HT1080 (cell line): ENCODE measurements at places on chromosomes 3 and 15. TPM values are rescaled to one million over a fixed set of nuclear protein-coding genes. Genes with fewer than 3 reads are reported as not detected.
A peak's percentile ranks its signal among the peaks of the same experiment; 100 is the strongest.

SAMMSON gene
- total RNA-seq = 0.43 and 0.93 TPM in 2 replicates

CCNDBP1 gene
- 41.6 and 42.7 TPM in 2 replicates for total RNA-seq

ADAMTS17 gene
- total RNA-seq = 0.05 TPM in 1 of 2 replicates, not detected in the other

C2CD4A gene
- total RNA-seq = not detected in 2 replicates

GP9 gene
- not detected in 2 replicates for total RNA-seq

ZDHHC23 gene
- total RNA-seq = 3.0 and 3.9 TPM in 2 replicates

DNA sequence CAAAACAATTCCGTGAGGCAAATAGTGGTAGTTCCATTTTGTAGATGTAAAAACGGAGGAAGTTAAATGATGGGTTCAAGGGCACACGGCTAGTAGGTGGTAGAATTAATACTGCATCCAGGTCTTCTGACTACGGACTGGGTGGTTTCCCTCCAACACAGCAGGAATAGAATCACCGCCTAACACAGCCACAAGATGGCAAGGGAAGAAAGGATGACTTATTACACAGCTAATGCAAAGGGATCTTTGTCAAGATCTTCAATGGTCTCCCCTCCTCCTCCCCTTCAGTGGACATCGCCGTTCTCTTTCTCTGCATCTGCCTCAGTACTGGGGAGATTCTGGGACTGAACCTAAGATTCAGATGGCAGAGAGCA lies 524 bp upstream of the TOPBP1 start:
- DNase-seq = peak; percentile 60

B3GNT5 gene
- 21.6 and 22.5 TPM in 2 replicates for total RNA-seq

CCR1 gene
- total RNA-seq = 0.19 and 0.27 TPM in 2 replicates

- no peak for DNase-seq
Observed at GRCh38 chr15:78752492-78753358, 58.5 kb downstream of the ADAMTS7 start.

RHCG gene
- total RNA-seq = not detected in 2 replicates

DNA sequence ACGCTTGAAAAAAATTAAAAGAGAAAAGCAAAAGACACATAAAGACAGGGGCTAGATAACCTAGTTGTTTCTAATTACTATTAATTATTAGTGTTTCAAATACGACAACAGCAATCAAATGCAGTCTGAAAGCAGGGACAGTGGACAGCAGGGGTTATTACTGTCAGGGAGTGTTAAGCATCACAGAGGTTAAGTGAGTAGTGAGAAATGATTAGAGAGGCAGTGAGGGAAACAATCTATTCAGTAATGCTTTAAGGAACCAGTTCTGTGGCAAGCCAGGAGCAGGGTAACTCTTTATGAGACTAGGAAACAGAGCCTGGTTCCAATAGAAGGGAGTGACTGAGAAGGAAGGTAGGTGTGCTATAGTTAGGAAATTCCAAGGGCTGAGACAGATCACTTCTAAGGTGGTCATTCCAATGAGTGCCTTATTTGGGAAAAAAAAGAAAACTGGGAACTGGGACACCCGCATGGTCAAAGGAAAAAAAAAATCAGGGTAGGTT lies 15.0 kb downstream of the RYK start:
- no peak for DNase-seq

DNA sequence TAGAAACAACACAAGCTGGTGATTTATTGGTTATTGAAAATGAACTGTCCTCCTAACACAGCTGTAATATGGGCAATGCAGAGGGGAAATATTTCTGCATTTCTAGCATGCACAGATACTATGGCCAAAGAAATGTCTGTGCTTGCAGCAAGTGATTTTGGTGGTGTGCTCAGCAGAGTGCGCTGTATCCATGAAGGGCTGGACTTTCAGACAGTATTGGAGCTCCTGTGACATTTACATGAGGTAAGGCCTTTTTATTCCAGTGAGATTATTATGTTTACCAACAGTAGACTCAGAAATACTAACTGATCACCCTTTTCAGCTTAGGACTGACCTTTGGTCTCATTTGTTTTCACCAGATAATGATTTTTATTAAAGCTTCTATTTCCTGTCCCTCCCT lies 1302.6 kb upstream of the EPHA6 start:
- no peak for DNase-seq

CPNE9 gene
- not detected in 2 replicates for total RNA-seq

LYZL4 gene
- not detected in 2 replicates for total RNA-seq

CIB2 gene
- 0.08 TPM in 1 of 2 replicates, not detected in the other for total RNA-seq

GJD2 gene
- total RNA-seq = not detected in 2 replicates

DNA sequence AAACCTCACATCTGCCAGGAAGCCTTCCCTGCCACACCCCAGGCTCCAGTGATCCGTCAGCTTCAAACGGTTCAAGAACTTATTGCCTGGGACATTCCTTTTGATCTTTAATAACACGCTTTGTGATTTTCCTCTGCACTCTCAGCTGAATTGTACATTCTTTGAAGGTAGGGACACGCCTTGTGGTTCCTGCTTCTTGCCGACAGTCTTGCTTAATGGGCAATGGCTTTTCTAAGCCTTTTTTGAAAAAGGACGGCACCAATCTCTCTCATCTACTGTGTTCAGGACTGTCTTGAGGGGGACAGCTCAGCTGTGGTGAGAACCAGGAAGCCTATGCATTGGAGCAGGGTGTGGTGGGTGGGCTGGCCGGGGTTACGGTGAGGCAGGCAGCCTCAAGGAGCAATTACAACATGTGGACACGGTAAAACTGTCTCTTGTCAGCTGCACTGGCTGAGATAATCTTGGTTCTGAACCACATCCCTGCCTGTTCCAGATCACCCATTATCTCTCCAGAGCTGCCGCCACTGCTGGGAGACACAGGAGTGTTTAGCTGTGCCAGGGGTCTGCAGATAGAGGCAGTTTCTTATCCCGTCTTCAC lies 46.0 kb upstream of the GLCE start:
- no peak for DNase-seq

SLC28A2 gene
- 0.08 TPM in 1 of 2 replicates, not detected in the other for total RNA-seq

DNA sequence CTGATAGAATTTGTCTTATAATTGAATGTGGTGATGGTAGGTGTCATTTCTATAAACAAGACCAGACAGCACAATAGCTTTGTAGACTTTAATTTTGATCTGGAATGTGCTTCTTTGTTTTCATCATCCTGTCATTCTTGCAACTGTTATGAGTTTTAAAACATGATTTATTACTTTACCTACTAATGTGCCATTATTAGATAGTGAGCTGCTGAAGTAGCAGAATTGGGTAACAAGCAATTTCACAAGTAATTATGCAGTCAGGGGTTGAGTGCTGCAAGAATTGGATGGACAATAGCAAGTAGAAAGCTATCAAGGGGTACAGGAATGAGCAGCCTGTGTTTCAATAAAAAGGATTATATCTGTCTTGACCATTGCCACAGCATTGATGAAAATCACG lies 975.6 kb downstream of the ROBO1 start:
- DNase-seq = no peak

APOD gene
- total RNA-seq = not detected in 2 replicates

GRCh38 chr3:197298945-197299854 lies 788 bp upstream of the DLG1 start:
- DNase-seq = no peak

- DNase-seq = no peak
Observed at GRCh38 chr15:74453925-74454763, 6.8 kb downstream of the UBL7 start.

ATP8B4 gene
- total RNA-seq = 0.21 and 0.60 TPM in 2 replicates

ARGFX gene
- not detected in 2 replicates for total RNA-seq

DNA sequence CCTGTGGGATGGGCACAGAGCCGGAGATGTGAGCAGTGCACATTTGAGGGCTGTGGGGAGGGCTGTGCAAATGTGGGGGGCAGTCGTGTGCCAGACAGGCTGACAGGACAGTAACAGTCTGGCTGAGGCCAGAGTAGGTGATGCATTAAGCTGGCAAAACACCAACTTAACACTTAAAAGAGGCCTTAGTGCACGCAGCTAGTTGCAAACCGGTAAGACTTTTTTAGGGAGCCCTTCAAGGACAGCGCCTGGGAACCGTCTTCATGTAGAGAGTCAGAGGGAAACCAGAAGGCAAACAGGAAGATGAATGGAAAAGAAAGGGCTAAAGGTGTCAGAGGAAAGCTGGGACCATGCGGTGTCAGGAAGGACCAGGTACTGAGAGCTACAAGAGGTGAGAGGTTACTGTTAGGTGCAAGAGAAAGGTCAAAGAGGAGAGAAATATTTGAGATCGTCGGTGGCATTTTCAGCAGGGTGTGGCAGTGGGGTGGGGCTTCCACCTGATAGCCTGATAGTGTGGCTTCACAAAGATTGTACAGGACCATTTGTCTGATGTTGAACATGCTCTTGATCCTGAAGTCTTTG lies 30.0 kb upstream of the CHD2 start:
- DNase-seq = no peak

- peak; percentile 7 for DNase-seq
Observed at GRCh38 chr15:50183112-50183794, 1.3 kb downstream of the SLC27A2 start.

LSAMP gene
- total RNA-seq = 0.21 TPM in 1 of 2 replicates, not detected in the other

GRCh38 chr3:125644036-125645005 lies 49.0 kb upstream of the OSBPL11 start:
- DNase-seq = no peak

GRCh38 chr15:57376696-57377477 lies 582 bp downstream of the CGNL1 start:
- DNase-seq = no peak

GOLGA6L1 gene
- not detected in 2 replicates for total RNA-seq

DNA sequence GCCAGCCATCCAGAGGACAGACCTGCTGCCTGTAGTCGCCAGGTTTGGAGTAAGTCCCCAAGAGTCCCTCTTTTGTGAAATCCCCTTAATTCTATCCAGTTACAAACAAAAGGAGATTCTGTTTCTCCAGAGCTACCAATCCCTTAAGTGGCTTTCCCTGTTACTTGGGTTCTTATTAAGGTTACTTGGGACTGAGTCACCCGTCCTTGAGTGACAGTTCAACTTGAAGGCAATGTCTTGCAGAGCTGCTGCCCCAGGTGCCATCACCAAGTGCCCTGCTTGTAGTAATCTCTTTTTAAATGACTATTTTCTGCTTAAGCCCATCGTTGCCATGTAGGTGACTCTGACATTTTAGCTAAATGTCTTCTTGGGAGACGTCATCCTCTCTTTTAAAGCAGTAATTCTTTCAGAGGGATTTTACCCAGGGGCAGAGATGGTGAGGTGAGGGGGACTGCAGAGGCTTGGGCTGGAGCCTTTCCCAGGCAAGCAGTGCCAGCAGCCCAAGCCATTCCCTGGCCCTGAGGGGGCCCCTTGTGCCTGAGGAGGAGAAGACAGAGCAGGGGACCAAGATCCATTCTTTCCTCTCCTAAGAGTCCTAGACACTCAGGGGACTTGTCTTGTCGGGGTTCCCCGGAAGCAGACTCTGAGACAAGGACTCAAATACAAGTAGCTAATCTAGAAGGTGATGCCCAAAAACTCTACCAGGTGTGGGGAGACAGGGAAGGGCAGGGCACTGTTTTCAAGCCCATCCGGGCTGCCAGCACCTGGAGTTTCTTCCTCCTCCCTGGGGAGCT lies 253.7 kb downstream of the PLCL2 start:
- no peak for DNase-seq

GRCh38 chr15:73763931-73764330 lies 10.8 kb upstream of the INSYN1 start:
- no peak for DNase-seq

COL8A1 gene
- total RNA-seq = 5.3 and 5.6 TPM in 2 replicates

SNRPN gene
- total RNA-seq = 84.5 and 87.2 TPM in 2 replicates

IL16 gene
- total RNA-seq = 0.03 and 0.50 TPM in 2 replicates

GABRB3 gene
- not detected in 2 replicates for total RNA-seq

CCDC54 gene
- total RNA-seq = not detected in 2 replicates

FANCD2OS gene
- total RNA-seq = not detected in 2 replicates

GRCh38 chr15:45572617-45573016 lies 14.6 kb upstream of the BLOC1S6 start:
- DNase-seq = no peak

DNA sequence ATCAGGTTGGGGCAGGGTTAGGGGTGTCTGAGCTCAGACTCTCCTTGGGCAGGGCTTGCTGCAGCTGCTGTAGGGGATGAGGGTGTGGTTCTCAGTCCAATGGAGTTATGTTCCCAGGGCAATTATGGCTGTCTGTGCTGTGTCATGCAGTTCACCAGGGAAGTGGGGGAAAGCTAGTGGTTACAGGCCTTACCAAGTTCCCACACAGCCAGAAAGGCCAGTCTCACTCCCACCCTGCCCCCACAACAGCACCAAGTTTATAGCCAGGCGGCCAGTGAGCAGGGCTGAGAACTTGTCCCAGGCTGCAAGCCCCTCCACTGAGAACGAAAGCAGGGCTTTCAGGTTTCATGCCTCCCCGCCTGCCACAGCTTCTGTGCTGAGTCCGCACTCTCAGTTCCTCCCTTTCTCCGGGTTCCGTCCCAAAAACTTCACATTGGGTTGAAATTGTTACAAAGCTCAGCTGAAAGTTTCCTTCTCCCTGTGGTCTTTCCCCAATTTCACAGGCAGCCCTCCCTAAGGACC lies 19.6 kb upstream of the CPOX start:
- DNase-seq = peak; percentile 15

DNA sequence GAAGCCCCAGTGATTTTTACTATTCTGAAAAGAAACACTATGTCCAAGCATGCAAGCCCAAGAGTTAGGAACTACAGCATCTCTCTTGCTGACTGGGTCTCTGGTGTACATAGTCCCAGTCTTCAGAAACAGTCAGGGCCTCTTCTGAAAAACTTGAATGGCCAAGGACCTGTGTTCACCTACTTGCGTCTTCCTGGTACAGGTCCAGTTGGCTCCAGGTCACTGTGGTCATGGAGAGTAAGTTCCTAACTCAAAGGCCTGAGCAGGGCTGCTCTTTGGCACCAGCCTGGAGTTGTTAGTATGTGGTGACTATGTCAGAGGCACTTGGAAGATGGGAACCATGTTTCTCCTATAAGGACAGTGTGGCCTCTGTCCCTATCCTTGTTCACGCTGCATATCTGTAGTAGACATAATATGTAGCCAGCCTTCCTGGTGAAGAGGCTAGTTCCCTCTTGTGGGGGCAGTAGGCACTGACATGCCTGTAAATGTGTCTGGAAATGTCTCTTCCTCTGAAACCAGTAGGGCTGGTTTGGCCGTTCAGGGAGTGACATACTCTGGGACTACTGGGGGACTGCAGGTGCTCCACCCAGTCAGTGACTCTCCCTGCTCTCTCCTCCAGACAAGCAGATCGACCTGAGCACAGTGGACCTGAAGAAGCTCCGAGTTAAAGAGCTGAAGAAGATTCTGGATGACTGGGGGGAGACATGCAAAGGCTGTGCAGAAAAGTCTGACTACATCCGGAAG lies 2.6 kb upstream of the RBM15B start:
- DNase-seq = no peak

DNA sequence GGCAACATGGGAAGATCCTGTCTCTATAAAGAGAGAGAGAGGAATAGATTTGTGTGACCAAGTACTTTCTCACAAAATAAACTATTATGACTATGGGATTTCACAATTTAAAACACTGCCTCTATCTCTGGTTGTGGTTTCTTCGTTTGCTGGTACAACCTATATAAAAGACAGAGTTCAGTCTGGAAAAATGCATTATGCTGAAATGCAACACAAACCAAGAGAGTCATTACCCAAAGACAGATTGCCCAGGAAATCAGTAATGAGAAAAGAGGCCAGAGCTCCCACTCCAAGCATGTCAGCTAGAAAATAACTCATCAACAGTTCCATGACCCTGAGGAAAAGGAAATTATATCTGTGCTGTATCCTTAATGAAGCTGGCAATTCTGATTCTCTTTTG lies 23.2 kb downstream of the GPR176 start:
- no peak for DNase-seq
